Karpas-422 (cell line): ENCODE measurements at places on chromosomes 7 and 10. TPM values are rescaled to one million over a fixed set of nuclear protein-coding genes. Genes with fewer than 3 reads are reported as not detected.

GRCh38 chr7:99789441-99790070, 5.6 kb upstream of the CYP3A4 start:
- no peak overlapping the region for H3K4me3 ChIP-seq
- H3K4me1 ChIP-seq, result no peaks in the 10 kb centered on the region
- H3K27ac ChIP-seq, result no peak overlapping the region
- no peaks in the 10 kb centered on the region for H3K36me3 ChIP-seq
- H3K27me3 ChIP-seq, result no peaks in the 10 kb centered on the region

DNA sequence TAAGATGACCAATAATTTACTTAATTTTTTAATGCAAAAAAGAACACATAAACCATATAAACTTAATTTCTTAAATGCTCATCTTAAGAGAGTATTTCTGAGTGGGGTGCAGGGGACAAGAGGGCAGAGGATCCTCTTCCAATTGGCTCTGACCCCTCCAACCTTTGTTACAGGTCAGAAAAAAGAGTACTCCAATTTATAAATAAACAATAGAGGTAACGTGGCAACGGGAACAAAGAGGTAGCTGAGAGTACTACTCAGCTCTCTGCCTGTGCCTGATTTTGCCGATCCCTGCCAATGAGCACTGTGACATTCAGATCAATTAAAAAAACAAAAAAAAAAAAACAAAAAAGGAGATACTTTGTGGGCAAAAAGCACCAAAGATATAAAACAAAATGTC, 307.9 kb downstream of the PARD3 start:
- H3K36me3 ChIP-seq, result no peaks in the 10 kb centered on the region
- no peak for DNase-seq
- no peak overlapping the region for H3K4me3 ChIP-seq
- no peak overlapping the region for H3K27ac ChIP-seq

DNA sequence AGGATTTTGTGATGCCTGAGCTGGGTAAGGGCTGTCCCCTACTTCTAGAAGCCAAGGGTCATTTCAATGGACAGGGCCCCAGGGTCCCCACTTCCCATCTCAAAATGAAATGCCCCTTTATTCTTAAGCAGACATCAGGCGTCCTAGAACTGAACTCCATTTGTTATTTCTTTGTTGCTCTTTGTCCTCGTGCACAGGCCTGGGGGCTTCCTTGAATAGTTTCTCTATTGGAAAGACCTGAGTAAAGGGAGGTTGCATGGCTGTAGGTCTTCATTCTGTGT, 311.4 kb upstream of the ZNF32 start:
- H3K36me3 ChIP-seq, result no peaks in the 10 kb centered on the region
- peaks cover 94% of the 10 kb centered on the region for H3K4me1 ChIP-seq
- H3K27ac ChIP-seq, result no peak overlapping the region
- H3K4me3 ChIP-seq, result no peak overlapping the region

DNA sequence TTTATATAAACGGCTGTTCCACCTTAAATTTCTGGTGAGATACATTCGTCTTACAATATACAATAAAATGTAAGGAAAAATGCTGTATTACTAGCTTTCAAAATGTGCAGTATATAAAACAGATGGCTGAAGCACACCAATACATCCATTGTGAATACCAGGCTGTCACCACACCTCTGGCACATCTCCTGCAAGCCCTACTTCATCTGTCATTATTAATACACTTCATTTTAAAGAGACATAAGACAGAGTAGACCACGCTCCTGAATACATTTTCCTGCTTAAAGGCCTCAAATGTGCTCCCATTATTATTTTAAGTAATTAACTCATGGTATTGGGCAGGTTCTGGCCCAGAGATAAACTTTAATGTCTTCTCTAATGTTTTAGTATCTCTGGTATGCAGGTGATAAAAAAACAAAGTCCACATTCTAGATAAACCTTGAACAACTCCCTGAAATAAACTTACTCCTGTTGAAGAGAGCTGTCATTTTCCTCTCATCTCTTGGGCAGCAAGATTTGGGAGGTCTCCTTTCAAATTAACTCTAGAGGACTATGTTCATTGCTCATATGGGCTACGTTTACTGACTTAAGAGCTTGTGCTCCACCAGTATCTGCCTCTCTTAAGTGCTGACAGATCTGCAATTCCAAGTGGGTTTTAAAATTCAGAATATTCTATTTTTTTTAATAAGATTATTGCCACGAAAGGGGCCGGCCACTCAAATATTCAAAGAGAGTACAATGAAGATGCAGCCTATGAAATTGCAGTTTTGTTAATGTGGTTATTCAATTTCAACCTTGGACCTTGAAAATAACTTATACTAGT, 396.5 kb upstream of the SEMA3D start:
- no peaks in the 10 kb centered on the region for H3K4me1 ChIP-seq
- H3K36me3 ChIP-seq, result no peaks in the 10 kb centered on the region
- no peak overlapping the region for H3K27ac ChIP-seq
- no peak overlapping the region for H3K4me3 ChIP-seq
- DNase-seq, result no peak

- no peaks in the 10 kb centered on the region for H3K4me1 ChIP-seq
- H3K4me3 ChIP-seq, result no peak overlapping the region
- DNase-seq, result no peak
- peaks cover 26% of the 10 kb centered on the region for H3K36me3 ChIP-seq
- no peak overlapping the region for H3K27ac ChIP-seq
Measured at GRCh38 chr10:12097791-12098190, 29.0 kb downstream of the DHTKD1 start.

MRC1 gene
- total RNA-seq, result 0.04 TPM in 1 of 2 replicates, not detected in the other

DNA sequence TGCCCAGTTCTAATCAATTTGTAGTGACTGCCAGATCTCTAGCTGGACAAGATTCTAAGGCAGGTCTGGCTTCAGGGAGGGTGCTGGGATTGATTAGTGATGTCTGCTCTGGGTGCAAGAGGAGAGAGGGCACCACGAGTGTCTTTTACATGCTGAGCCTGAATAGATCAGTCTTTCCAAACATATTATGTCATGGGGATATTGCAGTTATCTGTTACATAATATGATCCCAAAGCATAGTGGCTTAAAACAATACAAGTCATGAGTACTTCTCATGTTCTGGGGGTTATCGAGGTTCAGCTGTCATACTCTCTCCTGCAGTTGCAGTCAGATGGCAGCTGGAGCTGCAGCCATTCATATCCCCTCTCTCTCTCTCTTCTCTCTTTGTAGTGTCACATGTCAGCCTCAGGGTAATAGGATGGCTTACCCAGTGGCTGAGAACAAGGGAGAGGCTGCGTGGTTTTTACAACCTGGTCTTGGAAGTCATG, 26.0 kb downstream of the SLC29A3 start:
- no peaks in the 10 kb centered on the region for H3K27me3 ChIP-seq
- H3K4me1 ChIP-seq, result no peaks in the 10 kb centered on the region
- no peaks in the 10 kb centered on the region for H3K36me3 ChIP-seq
- no peak overlapping the region for H3K4me3 ChIP-seq

ACHE gene
- not detected in 2 replicates for total RNA-seq

DNA sequence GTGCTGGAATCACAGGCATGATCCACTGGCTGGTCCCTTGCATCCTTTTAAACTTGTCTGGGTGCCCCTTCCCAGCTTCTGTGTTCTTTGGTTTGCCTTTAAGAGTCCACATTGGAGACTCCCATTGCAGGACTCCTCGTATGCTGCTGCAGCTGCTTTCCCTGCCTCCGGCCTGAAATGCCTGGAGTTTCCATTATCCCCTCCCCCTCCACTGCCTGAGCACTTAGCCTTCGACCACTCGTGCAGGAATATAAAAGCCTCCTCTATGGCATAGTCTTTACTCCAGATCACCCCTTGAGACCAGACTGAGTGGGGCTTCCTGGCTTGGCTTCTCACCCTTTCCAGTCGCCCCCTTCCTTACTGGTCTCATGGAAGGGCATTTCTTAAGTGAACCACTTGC, 80.2 kb downstream of the RHOBTB1 start:
- no peaks in the 10 kb centered on the region for H3K36me3 ChIP-seq
- no peak overlapping the region for H3K27ac ChIP-seq
- no peak overlapping the region for H3K4me3 ChIP-seq
- no peaks in the 10 kb centered on the region for H3K27me3 ChIP-seq
- DNase-seq, result no peak

SLC26A3 gene
- not detected in 2 replicates for total RNA-seq

DNA sequence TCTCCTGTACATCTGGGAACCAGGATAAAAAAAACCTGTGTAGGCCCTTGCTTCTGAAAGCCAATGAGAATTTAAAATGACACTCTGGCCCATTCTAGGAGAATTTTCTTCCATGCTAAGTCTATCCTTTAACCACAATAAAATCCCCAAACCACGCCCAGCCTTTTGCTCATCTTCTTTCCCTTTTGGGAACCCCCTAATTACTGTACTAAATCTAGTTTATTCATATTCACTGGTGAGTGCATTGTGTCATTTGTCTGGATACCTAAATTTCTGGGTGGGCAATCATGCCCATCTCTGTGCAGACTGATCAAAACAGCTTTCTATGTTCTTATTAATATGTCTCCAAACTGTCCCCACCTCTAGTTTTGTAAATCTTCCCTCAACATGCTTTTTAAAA, 11.7 kb upstream of the CDK14 start:
- H3K4me1 ChIP-seq, result no peaks in the 10 kb centered on the region
- H3K36me3 ChIP-seq, result no peaks in the 10 kb centered on the region
- H3K27ac ChIP-seq, result no peak overlapping the region
- no peak for DNase-seq

GRCh38 chr10:77904100-77904840, 22.3 kb downstream of the DLG5 start:
- H3K4me3 ChIP-seq, result no peak overlapping the region
- no peaks in the 10 kb centered on the region for H3K27me3 ChIP-seq
- H3K36me3 ChIP-seq, result no peaks in the 10 kb centered on the region

SMARCD3 gene
- 3.2 and 8.7 TPM in 2 replicates for total RNA-seq

GRCh38 chr7:70527520-70528115, 604.3 kb upstream of the GALNT17 start:
- H3K27me3 ChIP-seq, result no peaks in the 10 kb centered on the region
- no peaks in the 10 kb centered on the region for H3K36me3 ChIP-seq
- H3K4me3 ChIP-seq, result no peak overlapping the region
- no peak for DNase-seq
- H3K27ac ChIP-seq, result no peak overlapping the region

DNA sequence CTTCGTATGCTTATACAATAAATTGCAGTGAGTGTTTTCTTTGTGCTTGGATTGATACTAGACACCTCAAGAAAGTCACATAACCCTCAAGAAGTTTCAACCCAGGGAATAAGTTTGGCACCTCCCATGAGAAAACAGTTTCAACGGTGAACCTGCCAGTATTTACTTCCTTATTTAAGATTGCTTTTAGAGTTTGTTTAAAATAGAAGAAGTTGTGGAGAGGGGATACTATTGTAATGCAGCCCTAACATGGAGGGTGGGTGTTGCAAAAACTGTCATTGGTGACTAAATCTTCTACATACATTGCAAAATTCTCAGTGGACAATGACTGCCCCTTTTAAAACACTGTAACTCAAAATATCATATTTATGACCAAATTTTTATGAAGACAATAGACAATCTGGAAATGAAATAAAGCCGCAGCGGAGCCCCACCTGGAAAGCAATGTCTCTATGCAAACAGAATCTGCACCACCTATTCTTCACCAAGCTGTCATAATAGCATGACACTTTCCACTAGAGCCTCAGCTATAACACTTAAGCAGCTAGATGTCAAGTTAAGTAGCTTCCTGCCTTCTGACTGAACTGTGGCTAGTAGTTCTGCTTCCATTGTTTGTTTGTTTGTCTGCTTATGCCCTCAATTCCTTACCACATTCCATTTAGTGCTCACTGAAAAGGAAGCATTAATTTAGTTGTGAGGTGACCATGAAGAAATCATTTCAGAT, 98.2 kb downstream of the MDFIC start:
- no peak overlapping the region for H3K4me3 ChIP-seq
- H3K36me3 ChIP-seq, result no peaks in the 10 kb centered on the region
- no peak overlapping the region for H3K27ac ChIP-seq

DNA sequence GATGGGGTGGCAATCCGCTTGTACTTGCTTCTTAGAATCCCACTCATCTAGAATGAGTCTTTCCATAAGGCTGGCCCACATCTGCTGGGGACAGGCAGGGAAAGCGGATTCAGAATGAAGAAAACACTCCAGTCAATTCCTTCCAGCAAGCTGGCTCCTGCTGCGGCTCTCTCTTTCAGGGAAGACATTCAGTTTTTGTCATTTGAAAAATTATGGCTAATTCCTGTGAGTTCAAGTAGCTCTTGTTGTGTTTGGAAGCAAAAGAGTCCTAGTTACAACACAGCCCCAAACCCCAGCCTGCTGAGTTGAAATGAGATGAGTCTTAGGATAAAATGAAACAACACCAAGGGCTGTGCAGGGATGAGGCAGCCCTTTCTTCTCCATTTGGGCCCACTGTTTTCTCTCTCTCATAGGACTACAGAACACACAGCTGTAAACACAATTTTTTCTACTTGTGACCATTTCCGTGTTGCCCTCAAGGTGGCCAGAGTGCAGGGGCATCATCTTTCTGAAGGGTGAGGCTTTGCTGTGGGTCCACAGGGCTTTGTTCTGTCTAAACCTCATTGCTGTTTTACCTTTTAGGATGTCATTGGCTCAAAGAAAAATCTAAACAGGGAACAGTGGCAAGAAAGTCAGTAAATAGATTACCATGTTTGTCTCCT, 90.8 kb upstream of the EEPD1 start:
- H3K27ac ChIP-seq, result no peak overlapping the region
- H3K4me3 ChIP-seq, result no peak overlapping the region
- no peaks in the 10 kb centered on the region for H3K27me3 ChIP-seq

DNA sequence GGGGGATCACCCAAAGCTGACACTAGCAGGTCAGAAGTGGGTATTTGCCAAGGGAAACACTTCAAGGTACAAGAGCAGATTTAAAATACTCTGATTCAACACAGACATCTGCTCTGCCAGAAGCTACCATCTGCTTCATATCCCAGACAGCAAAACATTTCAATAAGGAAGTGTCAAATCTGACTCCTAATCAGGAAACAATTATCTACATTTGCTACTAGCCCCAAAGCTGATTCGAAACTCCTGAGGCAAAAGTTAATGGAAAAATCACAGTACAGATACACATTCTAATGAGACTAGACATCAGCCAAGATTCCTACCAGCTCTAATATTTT, 48.9 kb downstream of the PARD3 start:
- no peak overlapping the region for H3K27ac ChIP-seq
- H3K36me3 ChIP-seq, result no peaks in the 10 kb centered on the region
- no peaks in the 10 kb centered on the region for H3K4me1 ChIP-seq
- no peak for DNase-seq
- H3K27me3 ChIP-seq, result no peaks in the 10 kb centered on the region

- no peaks in the 10 kb centered on the region for H3K36me3 ChIP-seq
- H3K4me3 ChIP-seq, result no peak overlapping the region
- DNase-seq, result no peak
- no peak overlapping the region for H3K27ac ChIP-seq
- no peaks in the 10 kb centered on the region; the same call in 1 of the 2 replicates for H3K27me3 ChIP-seq
Measured at GRCh38 chr10:78873413-78873812, 195.4 kb upstream of the ZMIZ1 start.
